ENCODE measurements at places on chromosomes 4 and X.

DNA sequence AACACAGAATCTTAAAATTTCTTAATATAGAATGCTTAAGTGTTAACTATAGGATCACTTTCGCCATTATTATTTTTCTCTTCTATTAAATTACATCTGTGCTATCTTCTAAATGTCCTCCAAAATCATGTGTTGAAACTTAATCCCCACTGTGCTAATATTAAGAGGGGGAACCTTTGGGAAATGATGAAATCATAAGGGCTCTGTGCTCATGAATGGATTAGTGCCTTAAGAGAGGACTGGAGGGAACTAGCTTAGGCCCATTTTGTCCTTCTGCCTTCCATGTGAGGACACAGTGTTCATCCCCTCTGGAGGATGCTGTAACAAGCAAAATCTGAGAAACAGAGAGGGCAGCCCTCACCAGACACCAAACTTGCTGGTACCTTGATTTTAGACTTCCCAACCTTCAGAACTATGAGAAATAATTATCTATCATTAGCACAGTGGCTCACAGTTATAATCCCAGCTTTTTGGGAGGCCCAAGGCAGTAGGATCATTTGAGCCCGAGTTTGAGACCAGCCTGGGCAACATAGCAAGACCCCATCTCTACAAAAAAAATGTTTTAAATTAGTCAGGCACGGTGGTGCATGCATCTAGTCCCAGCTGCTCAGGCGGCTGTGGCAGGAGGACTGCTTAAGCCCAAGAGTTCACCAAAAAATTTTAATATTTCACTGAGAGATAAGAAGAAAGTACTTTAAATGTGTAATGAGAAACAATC, 26.3 kb downstream of the KLHL8 start:
- DNase-seq = no peak

- DNase-seq = peak; percentile 45
Measured at GRCh38 chr4:17324386-17324830, 187.5 kb downstream of the QDPR start.

DNA sequence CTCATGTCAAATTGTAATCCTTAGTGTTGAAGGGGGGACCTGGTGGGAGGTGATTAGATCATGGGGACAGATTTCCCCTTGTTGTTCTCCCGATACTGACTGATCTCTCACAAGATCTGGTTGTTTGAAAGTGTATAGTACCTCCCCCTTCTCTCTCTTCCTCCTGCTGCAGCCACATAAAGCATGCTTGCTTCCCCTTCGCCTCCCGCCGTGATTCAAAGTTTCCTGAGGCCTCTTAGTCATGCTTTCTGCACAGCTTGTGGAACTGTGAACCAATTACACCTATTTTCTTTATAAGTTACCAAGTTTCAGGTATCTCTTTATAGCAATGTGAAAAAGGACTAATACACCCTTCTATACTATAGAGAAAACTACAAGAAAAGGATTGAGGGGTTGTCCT, 1170.5 kb upstream of the AGA start:
- DNase-seq = no peak

- DNase-seq = peak; percentile 54
Measured at GRCh38 chrX:134801267-134801666, 143.0 kb upstream of the PLAC1 start.

GRCh38 chr4:77194989-77195388, 38.0 kb downstream of the CCNG2 start:
- no peak for DNase-seq

Measured in hematopoietic multipotent progenitor cell treated with erythropoietin and hydrocortisone succinate and interleukin-3 and kit ligand, for 8 days (in vitro differentiated cells).